ENCODE measurements at places on chromosomes 11 and 22.

- no peak for DNase-seq
These were observed 127.4 kb downstream of the PHF21B start for GRCh38 chr22:44882226-44882905.

DNA sequence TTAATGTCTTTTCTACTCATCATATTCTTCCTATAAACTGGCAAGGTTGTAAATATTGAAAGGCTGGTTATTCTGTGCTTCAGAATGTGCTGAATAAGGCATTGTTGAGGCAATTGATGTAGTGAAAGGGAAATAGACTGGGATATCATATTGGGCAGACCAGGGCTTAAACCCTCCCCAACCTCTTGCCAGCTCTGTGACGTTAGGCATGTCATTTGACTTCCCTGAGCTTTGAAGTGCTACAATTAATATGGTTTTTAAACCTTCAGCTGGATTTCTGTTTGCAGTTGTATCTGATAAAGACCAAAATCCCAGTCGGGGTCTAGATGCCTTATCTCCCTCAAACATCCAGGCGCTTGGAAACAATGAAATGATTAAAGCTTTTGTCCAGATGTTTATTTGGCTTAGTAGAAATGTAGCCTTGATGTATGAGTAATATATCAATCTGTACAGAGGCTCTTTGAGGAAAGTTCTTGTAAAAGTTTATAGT is 208.1 kb downstream of the DBX1 start:
- DNase-seq = peak; percentile 68

DNA sequence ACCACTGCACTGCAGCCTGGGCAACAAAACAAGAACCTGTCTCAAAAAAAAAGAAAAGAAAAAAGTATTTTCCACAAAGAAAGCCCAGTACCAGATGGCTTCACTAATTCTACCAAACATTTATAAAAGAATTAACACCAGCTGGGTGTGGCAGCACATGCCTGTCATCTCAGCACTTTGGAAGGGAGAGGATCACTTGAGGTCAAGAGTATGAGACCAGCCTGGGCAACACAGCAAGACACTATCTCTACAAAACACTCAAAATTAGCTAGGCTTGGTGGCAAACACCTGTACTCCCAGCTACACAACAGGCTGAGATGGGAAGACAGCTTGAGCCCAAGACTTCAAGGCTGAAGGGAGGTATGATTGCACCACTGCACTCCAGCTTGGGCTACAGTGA is 20.1 kb downstream of the RSF1 start:
- DNase-seq = no peak

DNA sequence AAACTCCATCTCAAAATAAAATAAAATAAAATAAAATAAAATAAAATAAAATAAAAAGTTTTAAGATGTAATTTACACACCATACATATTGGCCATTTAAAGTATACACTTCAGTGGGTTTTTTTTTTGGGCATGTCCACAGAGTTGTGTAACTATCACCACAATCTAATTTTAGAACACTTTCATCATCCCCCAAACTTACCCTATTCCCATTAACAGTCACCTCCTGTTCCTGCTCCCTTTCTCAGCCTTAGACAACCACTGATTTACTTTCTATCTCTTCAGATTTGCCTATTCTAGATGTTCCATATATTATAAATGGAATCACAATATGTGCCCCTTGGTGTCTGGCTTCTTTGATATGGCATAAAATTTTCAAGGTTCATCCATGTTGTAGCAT is 4.6 kb upstream of the ACER3 start:
- DNase-seq = no peak

DNA sequence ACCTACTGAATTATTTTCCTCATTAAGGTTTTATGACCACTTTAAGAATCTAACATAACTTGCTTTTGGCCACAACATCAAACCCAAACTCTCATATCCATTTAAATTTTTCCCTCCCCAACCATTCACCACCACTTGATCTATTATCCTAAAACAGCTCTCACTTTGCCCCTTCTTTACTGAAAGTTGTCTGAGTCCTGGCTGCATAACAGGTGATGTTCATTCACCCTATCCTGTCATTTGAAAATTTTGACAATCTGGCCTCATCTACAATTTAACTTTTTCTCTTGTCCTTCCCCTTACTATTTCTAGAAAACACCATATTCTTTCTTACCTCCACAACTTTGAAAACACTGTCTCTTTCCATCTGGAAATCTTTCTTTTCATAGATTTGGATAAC is 89.3 kb downstream of the BDNF start:
- DNase-seq = no peak

DNA sequence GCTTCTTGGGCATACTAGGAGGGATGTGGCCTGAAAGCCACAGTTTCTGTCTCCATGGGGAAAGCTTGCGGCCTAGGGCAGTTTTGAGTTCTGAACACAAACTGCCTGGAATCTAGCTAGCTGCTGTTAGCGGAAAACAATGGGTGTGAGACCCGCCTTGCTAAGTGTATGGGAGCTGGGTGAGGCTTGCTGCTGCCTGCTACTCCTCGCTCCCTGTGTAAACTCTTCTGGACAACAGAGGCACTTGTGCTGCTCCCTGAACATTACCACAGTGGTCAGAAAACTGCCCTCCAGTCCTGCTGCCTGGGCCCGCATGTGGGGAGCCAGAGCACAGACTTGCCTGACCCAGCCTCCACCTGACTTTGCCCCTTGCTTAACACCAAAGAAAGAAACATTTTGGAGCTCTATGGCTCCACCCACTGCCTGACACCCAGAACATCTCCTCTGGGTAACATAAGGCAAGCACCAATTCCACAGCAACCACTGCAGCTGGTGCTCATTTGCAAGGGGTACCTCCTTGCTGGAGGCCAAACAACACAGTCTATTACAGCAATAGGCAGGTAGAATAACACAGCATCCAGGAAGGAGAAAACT is 766.3 kb upstream of the RAG2 start:
- no peak for DNase-seq

DNA sequence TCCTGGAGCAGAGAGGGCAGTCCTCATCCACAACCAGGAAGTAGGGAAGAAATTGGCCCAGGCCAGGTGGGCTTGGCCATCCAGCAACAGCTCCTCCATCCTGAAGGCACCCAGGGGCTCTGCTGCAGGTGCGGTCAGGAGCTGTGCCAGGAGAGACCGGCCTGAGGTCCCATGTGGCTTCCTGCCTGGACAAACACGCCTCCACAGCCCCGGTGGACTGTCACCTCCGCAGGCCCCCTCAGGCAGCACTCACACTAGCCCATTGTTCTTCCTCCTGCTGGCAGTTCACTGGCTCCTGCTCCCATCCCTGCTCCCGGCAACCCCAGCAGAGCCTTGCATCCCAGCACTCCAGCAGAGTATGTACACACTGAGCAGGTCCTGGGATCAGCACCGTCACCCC is 16.0 kb upstream of the POU2AF1 start:
- DNase-seq = no peak

- no peak for DNase-seq
These were observed 70.9 kb upstream of the CLMP start for GRCh38 chr11:123265951-123266350.

DNA sequence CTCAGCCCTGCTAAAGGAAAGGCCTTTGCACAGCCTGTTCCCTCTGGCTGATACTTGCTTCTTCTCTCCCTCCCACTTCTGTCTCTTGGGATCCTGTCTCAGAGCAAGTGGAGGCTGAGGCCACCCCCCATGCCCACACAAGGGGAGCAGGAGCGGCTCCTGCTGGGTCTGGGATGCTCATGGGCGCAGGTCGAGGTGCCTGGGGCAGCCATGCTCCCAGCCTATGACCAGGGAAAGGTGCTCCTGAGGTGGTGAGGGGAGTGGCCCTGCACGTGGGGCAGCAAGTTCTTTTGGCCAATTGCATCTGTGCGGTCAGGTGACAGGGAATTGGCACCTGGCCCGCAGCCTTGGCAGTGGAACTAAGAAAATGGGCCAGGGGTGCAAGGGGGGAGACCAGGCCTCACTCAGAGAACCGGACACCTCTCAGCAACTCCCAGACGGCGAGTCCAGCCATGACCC is 1.5 kb downstream of the MAPK11 start:
- no peak for DNase-seq

GRCh38 chr11:117730208-117730800 is 66.7 kb downstream of the DSCAML1 start:
- DNase-seq = no peak

DNA sequence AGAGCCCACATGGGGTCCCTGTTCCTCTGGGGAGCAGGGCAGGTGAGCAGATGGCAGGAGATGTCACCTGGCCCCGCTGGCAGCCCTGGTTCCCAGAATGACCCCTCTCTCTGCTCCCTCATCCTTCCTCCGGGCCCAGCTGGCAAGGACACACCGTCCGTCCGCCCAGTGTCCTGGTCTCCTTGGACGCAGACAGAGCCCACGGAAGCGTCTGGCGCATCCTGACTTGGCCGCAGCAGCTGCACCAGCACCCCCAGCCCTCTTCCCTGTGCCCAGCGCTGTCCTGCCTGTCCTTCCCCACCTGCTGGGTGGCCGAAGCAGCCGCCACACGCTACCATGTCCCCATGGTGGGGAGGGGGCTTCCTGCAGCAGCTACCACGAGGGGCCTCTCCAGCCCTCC is 9.6 kb upstream of the CABP7 start:
- no peak for DNase-seq

DNA sequence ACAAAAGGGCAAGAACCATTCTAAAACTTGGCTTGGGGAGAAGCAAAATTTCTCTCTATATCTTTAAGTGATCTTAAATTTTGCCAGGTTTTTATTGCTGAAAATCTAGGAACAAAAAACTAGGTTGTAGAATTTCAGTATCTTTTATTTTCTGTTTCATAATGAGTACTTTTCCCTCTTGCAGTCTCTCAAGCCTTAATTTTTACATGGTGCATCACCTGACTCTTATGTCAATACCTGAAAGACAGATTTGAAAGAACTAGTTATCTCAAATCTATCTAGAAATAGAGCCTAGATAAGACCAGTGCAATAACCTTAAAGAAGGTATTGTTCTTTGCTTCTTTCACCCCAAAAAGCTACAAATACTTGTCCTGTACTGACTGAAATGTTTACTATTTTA is 122.1 kb downstream of the TRIM44 start:
- DNase-seq = no peak

All from glomerular endothelial cell (primary cell).